CD8-positive, alpha-beta memory T cell (primary cell): ENCODE measurements at places on chromosomes 6 and 20.

- no peak for DNase-seq
Observed at GRCh38 chr6:87606199-87606598, 16.3 kb downstream of the ORC3 start.

- no peak for DNase-seq
Observed at GRCh38 chr6:8589941-8590729, 154.8 kb upstream of the SLC35B3 start.

DNA sequence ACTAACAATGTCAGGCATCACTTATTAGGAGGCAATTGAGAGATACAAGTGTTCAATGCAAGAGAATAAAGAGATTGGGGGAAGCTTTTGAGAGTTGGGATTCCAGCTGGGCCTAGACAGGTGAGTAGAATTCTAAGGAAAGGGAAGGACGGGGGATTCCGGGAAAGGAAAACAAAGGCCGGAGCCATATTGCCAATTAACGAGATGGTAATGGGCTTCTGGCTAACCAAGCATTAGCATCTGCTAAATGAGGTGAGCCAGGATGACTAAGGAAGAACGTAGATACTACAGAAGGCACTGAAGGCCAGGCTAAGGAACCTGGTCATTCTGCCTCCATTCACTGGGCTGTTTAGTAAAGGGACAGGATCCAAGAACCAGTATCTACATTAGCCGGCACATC is 10.5 kb downstream of the FYN start:
- no peak for DNase-seq

DNA sequence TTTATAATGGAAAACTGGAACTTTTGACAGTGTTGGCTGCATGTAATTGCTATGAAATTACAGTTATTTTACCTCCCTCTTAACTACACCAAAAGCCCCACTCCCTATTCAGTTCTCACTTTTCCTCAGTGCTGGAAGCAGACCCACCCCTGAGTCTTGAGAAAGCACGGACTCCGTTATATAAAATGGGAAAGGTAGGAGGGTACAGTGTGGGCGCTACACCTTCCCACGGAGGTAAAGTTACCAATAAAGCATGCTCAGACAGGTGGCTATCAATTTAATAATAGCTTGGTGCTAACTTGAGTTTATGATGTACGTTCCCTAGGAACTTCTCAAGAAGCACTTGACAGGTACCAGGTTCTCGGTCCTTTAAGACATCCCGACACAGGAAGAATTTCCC is 59.0 kb downstream of the CLIC5 start:
- no peak for DNase-seq

DNA sequence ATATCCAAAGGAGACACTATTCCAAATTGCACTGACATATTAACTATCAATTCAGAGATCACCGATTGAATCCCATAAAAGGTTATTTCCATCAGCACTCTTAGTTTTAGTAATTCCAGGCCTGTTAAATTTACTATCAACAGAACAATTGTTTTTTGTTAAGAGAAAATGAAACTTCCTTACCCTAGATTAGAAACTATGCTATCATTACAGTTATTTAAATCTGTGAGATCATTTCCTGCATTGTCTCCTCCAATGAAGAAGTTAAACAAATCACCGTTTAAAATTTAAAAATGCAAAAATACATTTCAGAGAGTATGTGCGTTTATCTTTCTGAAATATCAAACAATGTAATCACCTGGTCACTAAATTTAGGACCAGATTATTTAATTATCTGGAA is 57.5 kb downstream of the HIVEP2 start:
- no peak for DNase-seq

DNA sequence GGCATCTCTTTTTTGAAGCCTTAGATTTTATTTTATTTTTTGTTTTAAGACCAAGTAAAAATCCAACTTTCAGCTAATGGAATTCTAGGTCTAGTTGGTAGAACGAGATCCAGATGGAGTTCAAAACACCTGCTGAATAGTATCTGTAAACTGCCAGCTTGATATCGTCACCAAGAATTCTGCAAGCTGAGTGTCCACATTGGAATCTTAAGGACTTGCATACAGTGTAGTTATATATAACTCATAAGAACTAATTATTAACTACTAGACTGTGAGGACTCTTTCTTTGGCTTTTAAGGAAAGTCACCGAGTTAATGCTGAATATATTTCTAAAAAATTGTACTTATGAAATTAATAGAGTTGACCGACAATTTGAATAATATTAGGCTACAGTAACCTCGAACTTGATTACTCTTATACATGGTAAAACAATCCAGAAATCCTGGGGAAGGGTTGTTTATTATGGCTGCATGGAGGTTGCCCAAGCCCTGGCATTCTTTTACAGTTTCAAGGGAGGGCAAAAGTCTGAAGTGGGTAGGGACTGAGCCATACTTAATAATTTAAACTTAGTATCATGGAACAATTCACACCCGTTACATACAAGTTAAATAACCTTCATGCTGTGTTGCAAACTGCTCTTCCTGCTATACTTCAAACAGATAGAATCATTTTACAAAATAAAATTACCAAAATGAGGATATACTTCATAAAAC is 553.9 kb downstream of the PTPRT start:
- no peak for DNase-seq

DNA sequence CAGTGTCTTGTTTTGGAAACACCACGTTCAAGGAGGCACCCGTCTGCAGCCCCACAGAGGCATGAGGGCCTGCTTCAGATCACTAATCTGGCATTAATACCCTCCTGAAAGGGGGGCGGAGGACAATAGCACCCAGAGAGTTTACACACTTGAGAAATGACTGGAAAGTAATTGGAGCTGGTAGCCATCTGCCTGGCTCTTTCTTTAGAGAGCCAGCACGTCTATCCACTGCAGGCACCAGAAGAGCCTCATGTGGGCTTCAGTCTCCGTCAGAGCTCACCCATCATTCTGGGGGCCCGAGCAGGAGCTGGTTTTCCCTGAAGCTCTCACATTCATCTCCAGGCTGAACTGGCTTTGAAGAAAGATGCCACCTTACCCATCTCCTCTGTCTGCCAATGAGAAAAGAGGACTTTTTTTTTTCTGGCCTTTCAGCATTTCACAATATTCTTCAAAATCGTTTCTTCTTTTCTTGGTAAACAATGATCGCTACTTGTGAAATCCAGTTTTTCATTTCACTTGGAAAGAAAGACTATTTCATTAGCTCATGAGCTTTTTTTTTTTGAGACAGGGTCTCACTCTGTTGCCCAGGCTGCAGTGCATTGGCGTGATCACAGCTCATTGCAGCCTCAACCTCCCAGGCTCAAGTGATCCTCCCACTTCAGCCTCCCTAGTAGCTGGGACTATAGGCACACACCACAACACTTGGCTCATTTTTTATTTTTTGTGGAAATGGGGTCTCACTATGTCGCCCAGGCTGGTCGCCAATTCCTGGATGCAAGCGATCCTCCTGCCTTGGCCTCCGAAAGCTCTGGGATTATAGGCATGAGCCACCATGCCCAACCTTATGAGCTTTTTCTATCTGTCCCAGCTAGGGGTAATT is 124.7 kb upstream of the ZNF217 start:
- DNase-seq = no peak

- no peak for DNase-seq
Observed at GRCh38 chr6:156852147-156852857, 75.1 kb downstream of the ARID1B start.
